ENCODE measurements at places on chromosomes 6 and 20. TPM values are rescaled to one million over a fixed set of nuclear protein-coding genes. Genes with fewer than 3 reads are reported as not detected.
A peak's percentile ranks its signal among the peaks of the same experiment; 100 is the strongest.

DNA sequence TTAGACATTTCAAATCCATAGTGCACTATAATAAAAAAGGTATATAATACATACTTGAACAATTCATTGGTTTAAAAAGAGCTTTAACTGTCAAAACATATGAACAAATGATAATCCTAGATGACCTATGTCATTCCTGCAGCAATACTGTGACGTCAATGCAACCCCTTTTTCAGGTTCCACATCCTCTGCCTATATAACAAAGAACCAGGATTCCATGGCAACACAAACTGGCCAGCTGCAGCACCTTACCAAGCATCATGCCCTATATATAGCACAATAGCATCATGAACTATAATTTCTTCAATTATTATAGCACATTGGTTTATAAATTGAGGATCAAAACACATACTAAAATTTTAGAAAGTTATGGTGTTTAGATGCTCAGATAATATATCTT is 578 bp upstream of the PTCHD4 start:
- no peak for DNase-seq

DNA sequence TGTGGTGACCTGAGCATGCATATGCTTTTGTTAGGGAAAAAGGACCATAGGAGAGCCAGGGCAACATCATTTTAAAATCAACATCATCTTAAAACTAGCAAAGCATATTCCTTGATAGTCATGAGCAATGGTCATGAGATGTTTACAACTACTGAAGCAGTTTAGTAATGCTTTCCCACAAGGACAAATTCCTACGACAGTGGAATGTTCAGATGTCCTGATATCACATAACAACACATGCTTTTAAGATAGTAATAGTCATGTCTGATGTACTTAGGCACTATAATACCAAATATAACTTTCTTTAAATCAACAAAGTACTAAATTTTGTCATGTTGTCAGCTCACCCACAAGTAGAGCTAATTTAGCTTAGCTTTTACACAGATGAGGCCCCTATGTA is 370.3 kb downstream of the HTR1B start:
- DNase-seq, result no peak

GRCh38 chr6:107864226-107865127 is 40.4 kb upstream of the SCML4 start:
- no peak for DNase-seq

DNA sequence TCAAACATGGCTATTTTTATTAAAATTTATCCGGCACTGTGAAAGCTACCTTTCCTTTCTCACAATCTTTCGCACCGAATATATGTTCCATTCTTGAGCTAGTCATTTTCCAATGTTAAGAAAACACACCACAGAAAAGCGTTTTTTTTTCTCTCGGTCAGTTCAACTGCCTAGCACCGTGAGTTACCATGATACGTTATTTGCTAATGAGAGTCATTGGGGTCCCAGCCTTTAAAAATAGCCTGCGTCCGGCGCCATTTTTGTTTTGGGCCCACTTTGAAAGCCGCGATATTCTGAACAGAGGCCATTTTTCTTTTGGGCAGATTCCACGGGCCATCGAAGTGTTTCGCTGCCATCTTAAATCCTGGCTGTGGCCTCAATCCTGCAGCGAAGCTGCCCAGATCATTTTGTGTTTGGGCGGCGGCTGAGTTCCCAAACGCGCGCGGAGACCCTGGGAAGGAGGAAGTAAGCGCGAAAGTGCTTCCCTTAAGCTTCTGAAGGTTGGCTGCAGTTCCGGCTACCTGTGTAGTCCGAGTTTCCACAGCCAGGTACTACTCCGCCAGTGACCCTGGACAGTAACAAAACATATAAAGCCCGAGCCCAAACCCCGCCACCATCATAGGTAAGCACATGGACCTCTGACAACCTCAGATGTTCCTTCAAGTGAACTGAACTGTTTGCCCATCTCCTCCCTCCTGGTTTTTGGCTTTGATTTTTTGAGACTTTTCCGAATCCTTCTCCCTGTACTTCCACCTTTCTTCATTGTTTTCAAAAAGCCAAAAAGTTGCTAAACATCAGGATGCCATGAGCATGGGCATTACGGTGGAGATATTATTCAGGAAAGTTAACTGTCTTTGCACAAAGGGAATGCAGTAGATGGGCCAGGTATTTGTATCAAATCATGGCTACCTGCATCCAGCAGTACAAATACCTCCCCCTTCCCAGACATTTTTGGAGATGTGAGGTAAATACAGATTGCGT is at the start of gene SLX4IP:
Gene SLX4IP, plus strand, starts transcription at position 474 of the 981 bp plus-strand sequence. CDS start 22,900 bp downstream, outside the sequence.
- peak; percentile 97 for DNase-seq

DNA sequence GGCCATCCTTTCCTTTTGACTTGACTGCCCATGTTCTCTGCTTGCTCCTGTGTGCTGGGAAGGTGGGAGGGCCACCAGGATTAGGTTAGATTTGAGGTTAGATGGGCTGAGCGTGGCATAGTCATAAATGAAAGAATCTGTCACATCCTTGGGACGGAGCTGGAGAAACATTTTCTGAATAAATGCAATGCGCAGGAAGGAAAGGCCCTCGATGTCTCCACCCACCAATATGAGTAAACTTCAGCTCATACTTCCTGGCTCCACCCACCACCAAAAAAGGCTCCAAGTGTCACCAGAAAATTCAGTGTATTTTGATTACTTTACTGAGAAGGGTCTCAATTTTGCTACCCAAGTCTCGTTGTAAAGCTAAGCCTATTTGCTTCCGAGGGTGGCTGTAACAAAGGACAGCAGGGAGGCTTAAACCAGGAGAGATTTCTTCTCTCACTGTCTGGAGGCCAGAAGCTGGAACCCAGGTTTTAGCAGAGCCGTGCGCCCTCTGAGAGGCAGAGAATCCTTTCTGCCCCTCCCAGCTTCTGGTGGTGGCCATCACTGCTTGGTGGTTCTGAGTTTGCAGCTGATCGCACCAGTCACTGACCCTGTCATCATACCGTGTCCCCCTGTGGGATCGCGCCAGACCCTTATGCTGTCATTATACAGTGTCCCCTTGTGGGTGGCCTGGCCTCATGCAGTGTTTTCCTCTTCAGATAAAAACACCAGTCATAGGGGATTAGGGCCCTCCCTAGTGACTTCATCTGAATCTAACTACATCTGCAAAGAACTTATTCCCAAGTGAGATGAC is 137.8 kb downstream of the TTLL2 start:
- no peak for DNase-seq

- DNase-seq, result no peak
Measured at GRCh38 chr6:56475736-56476457, 166.8 kb downstream of the DST start.

DNA sequence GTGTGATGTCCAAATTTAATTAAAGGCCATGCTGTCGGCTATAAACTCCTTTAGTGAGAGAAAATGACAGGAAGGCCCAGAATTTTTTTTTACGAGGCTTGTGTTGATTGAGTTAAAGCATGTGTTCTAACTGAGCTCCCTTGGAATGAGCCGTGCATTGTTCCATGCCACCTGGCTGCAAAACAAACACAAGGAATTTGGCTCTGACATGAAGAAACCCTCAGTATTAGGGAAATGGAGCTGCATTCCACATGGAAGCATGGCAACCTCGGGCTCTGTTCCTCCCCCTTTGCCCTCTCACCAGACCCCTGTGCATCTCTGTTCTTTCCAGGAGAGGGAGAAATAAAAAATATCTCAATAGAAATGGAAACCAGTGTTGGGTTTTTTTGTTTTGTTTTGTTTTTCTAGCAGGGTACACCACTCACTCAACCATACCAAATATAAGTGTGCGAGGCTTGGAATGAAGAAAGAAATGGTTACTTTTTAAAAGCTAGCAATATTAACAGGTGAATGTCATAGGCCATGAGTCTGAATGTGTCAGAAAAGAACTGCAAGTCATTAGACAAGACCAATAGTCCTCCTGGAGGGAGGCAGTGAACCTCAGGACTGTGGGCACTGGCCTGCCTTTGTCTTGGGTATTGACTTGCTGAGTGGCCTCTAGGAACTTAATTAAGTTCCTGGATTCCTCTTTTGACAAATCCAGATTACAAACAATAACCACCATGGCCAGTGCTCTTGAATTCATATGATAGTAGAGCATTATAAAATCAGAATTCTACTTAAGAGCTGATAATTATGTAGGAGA is 935.1 kb downstream of the KIF16B start:
- no peak for DNase-seq

- DNase-seq, result no peak
Measured at GRCh38 chr6:29994826-29995225, 52.5 kb downstream of the HLA-A start.

GRCh38 chr20:50558483-50558925 is 48.3 kb downstream of the PTPN1 start:
- no peak for DNase-seq

DNA sequence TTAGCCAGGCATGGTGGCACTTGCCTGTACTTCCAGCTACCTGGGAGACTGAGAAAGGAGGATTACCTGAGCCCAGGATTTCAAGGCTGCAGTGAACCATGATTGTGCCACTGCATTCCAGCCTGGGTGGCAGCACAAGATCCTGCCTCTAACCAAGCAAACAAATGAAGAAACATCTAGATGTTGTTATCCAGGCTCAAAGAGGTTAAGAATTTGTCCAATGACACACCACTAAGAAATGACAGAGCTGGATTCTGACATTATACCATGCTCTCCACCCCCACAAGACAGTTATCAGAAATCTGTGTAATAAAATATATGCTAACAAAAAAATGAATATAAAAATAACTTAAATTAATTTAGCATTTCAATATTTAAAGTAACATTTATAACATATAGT is 925.5 kb upstream of the SLC35B3 start:
- DNase-seq, result no peak

DNA sequence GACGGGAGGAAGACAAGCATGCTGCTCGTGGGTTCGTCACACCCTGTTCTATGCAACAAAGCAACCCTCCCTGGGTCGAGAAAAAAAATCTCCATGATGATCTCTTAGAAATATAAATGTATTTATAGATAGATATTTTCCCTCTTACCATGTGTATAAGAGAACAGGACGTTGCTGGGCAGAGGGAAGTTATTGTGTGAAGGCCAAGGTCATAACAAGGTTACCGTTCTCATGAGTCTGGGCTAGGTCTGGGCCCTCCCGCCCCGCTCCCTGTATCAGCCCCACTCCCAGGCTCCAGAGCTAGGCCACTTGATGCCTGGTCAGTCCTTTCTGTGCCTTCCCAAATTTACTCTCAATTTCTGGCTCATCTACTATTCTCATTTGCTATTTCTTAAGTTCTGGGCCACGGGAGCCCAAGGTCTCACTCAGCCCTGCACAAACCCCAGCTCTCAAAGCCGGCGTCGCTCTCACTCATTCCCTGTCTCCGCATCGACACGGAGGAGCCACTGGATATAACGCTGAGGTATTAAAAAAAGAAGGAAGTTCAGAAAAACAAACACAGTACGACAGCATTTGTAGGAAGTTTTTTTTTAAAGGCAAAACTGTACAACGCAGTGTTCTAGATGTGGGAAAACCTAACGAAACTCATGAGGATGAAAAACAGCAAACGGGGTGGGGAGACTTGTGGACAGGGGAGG is 96.8 kb downstream of the PSMG4 start:
- DNase-seq, result no peak

DNA sequence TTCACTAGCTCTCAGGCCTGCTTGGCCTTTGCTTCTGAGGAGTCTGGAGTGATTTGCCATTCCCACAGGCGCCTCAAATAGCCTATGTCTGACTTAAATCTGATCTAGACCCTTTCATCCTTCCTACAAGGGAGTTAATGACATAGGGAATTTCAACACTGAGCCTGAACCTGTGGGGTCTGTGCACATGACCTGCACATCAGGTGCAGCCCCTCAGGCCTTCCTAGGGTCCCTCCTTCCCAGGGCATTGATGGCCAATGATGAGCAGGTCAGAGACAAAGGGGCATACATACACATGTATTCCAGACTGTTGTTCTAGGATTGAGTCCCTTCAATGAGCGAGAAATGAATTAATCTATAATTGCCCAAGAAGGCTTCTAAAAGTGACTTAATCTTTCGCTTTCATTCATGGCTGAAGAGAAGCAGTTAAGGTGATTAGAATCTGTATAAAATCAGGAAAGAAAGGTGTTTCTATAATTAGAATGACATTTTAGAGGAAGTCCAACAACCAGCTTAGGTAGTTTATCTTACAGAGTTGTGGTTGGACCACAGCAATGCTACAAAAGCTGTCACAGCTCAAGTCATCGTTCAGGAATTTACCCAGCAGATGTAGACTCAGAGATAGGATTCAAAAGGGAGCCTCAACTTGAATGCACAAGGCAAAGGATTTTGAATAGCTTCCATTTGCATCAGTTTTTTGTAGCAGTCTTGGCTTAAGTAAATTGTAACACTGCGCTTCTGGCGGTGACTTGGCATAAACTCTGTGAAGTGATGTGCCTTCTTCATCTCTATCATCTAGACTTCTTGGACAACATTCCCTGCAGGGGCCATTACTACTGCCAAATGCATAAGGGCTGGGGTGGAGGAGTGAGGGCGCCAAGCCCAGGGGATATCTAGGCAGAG is 27.0 kb upstream of the TBC1D7 start:
- no peak for DNase-seq

- no peak for DNase-seq
Measured at GRCh38 chr20:59776059-59776603, 157.3 kb downstream of the SYCP2 start.

DNA sequence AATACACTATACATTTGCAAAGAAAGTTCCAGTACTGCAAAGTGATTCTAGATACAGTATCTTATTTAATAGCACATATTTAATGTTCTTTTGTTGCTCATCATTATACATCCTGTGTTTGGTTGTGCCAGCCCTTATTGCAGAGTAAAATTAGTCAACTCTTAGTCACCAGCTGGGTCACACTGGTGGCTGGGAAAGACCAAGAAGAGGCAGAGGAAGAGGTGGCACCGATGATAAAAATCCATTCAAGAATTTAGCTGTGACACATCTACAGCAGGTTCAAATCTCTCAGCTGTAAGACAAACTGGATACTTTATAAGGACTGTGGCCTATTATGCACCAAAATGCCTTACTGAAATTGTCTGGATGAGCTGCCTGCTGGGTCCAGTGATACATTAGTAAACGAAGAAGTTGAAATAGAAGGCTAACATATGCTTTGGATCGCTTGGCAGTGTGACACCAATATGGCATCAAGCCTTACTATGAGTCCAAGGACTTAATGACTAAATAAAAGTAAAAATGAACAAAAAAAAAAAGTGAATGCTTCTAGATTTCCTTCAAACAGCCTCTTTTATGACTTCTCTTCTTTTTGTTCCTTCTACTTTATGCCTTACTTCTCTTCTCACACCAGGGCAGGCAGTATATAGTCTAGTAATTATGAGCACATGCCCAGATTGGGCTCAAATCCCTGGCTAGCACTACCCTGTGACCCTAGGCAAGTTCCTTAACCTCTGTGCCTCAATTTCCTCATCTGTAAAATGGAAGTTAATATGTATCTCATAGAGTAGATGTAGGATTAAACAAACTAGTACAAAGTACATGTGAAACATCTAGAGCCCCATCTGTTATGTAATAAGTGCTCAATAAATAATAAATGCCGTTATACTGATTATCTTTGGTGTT is 29.4 kb upstream of the RNF8 start:
- no peak for DNase-seq

GRCh38 chr20:53899351-53900167 is 170.8 kb downstream of the BCAS1 start:
- DNase-seq, result no peak

Gene PRDM1
- polyA plus RNA-seq, result 4.0 TPM

Gene CCR6
- not detected for polyA plus RNA-seq

Gene SERINC3
- polyA plus RNA-seq, result 52.6 TPM

Gene ENPP1
- 11.3 TPM for polyA plus RNA-seq

Gene PLN
- 5.4 TPM for polyA plus RNA-seq

Gene TJAP1
- 28.2 TPM for polyA plus RNA-seq

Gene PTPRT
- polyA plus RNA-seq, result 0.35 TPM

Measured in forelimb muscle (tissue), 1 donor.